ENCODE measurements at places on chromosomes 16 and 17.

DNA sequence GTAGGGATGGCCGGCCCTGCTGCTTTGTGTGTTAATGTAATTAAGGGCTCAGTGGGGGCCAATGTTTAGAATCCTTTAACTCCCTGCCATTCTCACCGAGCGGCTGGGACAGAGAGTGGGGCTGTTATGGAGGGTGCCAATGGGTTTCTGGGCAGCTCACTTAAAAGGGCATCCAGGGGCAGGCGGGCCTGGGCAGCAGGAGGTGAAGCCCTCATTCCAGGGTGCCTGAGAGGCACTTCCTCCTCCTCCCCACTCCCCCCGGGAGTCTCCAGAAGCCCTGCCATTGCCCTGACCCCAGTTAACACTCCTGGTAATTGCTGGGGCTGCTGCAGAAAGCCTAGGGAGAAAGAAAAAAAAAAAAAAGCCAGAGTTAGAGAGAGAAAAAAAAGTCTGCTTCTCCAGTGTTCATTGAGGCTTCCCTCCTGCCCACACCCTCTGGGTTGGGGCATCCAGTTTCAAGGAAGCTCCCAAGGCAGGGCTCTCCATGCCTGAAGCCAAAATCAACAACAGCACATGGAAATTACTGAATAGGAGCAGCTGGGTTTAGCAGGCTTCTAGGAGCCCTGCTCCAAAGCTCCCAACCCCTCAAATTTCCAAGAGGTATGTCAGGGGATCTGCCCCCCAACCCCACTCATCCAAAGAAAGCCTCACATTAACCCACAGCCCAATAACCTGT lies 28.0 kb downstream of the CUEDC1 start:
- no peak for DNase-seq

DNA sequence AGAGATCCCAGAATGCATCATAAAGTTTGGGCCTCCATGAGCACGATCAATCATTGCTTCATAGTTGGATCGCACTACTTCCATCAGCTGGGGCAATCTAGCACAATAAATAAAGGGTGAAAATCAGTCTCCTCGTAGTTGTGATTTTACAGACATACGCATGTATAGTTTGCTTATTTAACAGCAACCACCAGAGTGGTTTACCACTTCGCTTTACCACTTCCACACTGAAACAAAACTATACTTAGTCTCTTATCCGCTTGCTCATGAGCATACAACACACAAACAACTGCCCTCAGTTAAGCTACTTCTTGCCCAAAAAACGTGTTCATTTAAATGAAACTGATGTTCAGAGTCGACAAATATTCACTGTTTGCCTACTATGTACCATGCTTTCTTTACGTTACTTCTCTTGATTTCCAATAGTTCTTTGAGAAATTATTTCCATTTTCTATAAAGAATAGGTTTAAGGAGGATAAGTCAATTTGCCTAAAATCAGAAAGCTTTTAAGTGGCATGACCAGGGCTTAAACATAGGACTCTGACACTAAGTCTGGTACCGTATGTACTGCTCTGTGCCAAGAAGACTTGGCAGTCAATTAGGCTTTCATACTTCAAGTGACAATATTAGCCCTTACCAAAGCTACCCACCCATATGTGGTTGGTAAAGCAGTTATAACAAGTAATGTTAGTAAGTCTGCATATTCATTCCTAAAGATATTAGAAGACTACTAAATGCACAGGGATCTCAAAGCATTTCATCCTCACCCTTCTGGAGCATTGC lies 22.0 kb downstream of the SETD6 start:
- no peak for DNase-seq

- no peak for DNase-seq
These were observed 14.7 kb downstream of the C1QTNF1 start for GRCh38 chr17:79038545-79039135.

GRCh38 chr17:14304773-14305517 lies 4.1 kb downstream of the HS3ST3B1 start:
- DNase-seq, result no peak

DNA sequence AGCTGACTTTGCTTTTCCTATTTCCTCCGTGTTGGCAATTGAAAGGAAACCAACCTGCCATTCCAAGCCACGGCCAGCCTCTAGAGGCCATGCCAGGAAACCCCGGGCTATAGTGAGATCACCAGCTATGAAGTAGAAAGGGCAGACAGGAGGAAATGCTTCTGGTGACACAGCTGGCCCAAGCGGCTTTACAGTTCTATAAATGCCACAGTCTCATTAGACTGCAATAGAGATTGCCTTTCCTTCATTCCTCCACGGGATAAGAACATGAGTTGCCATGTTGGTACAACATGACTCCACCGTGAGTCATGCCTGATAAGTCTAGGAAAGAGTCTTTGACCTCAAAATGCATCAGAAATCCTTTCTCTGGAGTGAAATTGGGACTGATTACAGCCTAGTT lies 384.9 kb downstream of the GRIN2A start:
- no peak for DNase-seq

DNA sequence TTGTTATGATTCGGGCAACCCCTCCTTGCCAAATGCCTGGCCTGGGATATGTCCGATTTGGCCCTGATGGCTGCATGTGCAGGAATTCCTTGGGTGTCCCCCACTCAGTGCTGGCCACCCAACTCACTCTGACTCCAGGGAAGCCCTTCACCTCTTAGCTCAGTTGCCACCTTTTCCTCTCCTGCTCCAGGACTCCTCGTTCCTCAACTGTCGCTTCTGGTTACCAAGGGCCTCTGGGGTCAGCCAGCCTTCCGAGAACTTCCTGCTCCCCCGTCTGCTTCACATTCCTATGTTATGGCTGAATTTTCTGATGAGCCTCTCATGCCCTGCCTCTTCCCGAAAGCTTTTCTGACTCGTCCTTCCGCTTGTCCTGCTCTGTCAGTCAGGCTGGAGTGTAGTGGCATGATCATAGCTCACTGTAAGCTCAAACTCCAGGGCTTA lies 63.5 kb downstream of the SPACA3 start:
- no peak for DNase-seq

DNA sequence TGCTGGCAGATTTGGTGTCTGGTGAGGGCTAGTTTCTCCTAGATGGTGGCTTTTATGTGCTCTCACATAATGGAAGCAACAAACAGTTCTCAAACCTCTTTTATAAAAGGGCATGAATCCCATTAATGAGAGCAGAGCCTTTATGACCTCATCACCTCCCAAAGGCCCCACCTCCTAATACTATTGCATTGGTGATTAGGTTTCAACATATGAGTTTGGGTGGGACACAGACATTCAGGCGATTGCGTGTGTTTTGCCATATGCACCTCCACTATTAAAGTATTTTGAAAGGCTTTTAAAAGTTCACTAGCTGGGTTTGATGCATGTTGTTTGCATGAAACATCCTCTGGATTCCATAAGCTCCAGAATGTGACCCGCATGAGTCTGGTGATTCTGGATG lies 24.4 kb upstream of the DNAJA2 start:
- no peak for DNase-seq

- DNase-seq, result no peak
These were observed 267.9 kb upstream of the CCL2 start for GRCh38 chr17:33987162-33987561.

DNA sequence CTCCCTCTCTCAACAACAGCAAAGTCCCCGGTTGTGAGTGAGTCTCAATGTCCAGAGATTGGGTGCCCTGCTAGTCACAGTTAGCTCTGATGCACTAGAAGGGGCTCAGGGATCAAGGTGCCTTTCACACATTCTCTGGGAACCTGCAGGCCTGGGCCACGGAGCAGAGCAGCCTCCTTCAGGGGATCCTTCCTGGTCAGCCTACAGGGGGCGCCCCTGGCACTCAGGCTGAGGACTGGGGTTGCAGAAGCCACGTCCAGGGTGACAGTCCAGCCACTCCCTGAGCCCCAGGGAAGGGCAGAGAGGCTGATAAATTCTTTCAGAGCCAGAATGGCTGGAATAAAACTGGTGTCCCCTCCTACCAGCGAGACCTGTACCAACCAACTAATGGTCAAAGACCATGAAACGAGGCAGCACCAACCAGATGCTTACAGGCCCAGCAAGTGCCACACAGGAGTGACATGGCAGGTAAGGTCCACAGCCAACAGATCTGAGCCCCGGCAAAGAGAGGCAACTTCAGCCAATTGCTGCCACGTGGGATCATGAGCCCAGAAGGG lies 43.5 kb downstream of the ST3GAL2 start:
- peak; percentile 49 for DNase-seq

DNA sequence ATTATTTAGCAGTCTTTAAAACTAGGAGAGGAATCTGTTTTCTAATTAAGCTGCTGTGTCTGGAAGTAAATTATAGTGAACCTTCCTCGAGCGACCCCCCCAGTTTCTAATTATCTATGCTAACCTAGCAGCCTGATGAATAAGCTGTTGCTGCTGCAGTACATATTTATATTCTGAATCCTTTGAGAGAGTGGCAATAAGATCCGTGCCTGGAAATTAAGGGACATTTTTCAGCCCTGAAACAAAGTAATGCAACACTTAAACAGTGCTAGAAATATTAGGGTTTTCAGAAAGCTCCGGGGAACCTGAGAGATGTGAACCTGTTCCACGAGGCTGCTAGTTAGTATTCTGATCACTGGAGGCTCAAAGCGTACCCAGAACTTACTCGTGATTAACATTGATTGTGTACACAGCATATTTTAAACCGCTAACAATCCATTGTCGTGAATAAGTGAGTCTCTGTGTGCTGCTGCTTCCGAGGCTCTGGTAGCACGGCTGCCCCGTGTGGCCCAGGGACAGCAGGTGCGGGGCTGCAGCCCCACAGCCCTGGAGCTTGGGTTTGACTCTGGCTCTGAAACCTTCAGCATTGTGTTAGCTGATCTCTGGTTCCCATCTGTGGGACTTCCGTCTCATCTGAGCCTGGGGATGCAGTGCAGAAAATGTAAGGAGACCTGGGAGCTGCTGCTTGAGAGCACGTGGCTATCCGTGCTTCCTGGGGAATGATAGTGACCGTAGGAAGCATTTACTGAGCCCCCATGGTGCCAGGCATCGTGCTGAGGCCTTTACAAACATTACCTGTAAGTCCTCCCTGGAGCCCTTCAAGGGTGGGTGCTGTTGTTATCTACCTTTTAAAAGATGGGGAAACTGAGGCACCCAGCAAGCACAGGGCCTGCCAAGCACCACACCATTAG lies 190.9 kb upstream of the CHMP6 start:
- DNase-seq, result no peak

- DNase-seq, result no peak
These were observed 999 bp upstream of the FLYWCH2 start for GRCh38 chr16:2881783-2882649.

- DNase-seq, result no peak
These were observed 140.6 kb downstream of the CLEC16A start for GRCh38 chr16:11084876-11085485.

DNA sequence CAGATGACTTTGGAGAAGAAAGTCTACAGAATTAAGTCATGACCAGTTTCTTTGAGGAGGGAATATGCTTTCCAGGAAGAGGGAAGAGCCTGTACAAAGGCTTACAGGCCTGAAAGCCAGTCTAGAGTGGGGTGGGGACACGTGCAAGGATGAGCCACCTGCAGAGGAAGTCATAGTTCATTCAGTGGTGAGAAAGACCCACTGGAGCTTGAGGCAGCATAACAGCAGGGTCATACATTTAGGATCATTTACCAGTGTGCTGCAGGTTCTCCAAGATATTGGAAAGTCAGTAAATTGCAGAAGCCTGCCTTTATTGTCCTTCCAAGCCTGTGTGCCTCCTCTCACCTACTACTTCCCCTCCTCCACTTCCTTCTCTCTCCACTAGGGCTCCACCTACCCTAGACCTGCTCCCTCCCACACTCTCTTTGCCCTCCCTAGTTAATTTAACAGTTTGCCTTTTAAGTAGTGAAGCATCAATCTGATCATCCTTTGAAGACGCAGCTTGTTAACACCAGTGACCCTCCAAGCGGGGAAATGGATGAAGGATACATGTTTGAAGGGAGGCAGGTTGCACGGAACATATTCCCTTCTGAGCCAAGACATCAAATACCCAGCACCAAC lies 40.2 kb downstream of the CDRT15 start:
- DNase-seq, result no peak

- DNase-seq, result no peak
These were observed 198.0 kb upstream of the MPHOSPH6 start for GRCh38 chr16:82368041-82368440.

- no peak for DNase-seq
These were observed 36.0 kb upstream of the ICAM2 start for GRCh38 chr17:64056269-64057005.

DNA sequence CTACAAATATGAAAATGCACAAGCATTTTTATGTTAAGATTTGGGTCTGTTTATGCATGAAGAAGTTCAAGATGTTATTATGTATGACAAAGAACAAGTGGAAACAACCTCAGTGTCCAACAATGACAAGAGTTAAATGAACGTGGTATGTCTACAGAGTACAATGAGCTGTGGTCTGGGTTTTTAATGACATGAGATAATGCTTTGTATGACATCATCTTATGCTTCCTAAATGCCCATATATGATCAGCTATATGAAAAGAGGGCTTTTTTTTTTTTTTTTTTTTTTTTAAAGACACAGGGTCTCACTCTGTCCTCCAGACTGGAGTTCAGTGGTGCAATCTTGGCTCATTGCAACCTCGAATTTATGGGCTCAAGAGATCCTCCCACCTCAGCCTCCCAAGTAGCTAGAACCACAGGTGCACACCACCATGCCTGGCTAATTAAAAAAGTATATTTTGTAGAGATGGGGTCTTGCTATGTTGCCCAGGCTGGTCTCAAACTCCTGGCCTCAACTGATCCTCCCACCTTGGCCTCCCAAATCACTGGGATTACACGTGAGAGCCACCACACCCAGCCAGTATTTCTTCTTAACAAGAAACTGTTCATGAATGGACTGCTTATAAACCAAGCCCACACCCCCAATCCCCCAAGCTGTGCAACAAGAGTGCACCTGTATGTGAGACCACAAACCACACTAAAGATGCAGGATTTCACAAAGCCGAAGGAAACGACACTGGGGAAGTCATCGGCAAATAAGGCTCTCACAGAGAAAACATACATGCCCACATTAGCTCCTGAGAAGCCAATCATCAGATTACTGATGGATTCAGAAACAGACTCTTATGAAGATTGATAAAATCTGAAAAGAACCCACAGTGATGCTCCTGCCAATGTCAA lies 114.5 kb downstream of the CPPED1 start:
- DNase-seq, result no peak

DNA sequence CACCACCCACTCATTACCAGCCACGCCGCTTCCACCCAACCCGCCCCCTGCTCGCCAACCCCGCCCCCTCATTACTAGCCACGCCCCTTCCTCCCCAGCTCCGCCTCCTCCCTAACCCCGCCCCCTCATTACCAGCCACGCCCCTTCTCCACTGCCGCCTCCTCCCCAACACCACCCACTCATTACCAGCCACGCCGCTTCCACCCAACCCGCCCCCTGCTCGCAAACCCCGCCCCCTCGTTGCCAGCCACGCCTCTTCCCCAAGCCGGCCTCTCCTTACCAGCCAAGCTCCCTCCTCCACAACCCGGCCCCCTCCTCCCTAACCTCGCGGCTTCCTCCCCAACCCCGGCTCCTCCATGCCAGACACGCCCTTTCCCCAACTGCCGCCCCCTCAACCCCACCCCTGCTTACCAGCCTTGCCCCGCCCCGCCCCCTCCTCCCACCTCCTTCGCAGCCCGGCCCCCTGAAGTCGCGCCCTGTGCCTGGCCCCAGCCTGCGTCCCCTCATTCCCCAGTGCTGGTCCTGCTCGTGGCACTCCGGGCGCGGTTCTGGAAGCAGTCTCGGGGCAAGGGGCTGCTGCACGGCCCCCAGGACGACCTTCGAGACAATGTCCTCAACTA lies 7.3 kb downstream of the SLC22A31 start:
- no peak for DNase-seq
